ENCODE measurements at places on chromosomes 12 and 14.

GRCh38 chr12:18751866-18752265, 13.9 kb downstream of the CAPZA3 start:
- DNase-seq = no peak

- no peak for DNase-seq
These were observed 870 bp downstream of the BMAL2 start for GRCh38 chr12:27333403-27334009.

- DNase-seq = no peak
These were observed 107.1 kb downstream of the PLEKHA5 start for GRCh38 chr12:19236656-19237055.

DNA sequence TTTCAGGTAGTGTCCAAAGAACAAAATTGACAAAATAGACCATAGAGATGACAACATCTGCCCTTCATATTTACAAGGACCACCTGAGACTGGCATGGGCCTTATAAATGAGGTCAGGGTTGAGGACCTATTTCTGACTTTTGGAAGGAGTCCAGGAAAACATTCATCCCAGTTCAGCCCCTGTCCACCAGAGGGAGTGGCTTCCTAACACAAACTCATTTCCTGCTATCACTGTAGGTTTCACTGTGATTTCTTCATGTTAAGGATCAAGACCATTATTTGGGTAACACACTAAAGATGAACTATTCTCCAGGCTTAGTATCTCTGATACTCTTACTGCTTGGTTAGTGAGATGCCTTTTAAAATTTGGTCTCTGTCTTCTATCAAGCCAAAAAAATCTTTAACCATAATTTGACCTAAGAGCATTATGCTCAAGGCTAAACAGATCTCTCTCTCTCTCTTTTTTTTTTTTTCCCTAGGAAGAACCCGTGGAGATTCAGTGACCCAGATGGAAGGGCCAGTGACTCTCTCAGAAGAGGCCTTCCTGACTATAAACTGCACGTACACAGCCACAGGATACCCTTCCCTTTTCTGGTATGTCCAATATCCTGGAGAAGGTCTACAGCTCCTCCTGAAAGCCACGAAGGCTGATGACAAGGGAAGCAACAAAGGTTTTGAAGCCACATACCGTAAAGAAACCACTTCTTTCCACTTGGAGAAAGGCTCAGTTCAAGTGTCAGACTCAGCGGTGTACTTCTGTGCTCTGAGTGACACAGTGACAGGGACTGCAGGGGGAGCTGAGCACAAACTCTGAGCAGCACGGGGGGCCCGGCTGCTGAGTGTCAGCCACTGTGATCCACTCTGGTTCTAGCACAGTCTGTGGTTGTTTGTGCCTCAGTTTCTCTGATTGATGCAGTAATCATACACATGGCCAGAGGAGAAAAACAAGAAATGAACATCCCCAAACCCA, 267.6 kb upstream of the OR4E1 start:
- no peak for DNase-seq

DNA sequence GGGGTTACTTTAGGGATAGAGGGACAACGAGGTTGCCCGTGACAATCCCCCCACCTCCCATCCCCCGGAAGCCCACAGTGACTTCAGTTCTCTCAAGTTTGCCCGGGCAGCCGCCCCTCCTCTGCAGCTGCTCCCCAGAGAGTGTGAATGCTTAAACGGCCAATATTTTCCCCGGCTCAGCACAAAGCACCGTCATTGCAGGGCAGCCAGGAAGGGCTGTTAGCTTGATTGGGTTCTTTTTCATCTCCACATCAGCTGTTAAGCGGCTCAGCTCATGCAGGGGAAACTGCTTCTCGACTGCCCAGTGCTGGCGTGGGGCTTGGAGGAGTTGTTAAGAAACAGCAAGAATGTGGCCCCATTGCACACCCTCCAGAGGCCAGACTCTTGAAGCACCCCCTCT, 120.5 kb upstream of the NCOR2 start:
- no peak for DNase-seq

DNA sequence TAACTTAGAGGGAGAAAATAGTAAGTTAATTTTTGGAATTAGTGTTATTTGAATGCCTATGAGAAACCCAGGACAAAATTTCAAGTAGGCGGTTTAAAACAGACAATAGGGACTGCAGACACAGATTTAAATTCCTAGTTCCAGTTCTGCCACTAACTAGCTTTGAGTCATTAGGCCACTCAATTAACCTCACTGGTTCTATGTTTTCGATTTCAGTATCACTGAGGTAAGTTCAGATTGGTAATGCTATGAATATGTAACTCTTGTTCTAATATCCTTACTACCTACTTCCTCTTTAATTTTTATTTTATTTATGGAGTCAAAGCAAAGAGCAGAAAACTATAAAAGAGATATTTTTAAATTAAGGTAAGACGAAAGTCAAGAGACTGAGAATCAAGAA, 52.6 kb downstream of the GALC start:
- no peak for DNase-seq

- DNase-seq = no peak
These were observed 81.5 kb upstream of the TMCC3 start for GRCh38 chr12:94731733-94732360.

DNA sequence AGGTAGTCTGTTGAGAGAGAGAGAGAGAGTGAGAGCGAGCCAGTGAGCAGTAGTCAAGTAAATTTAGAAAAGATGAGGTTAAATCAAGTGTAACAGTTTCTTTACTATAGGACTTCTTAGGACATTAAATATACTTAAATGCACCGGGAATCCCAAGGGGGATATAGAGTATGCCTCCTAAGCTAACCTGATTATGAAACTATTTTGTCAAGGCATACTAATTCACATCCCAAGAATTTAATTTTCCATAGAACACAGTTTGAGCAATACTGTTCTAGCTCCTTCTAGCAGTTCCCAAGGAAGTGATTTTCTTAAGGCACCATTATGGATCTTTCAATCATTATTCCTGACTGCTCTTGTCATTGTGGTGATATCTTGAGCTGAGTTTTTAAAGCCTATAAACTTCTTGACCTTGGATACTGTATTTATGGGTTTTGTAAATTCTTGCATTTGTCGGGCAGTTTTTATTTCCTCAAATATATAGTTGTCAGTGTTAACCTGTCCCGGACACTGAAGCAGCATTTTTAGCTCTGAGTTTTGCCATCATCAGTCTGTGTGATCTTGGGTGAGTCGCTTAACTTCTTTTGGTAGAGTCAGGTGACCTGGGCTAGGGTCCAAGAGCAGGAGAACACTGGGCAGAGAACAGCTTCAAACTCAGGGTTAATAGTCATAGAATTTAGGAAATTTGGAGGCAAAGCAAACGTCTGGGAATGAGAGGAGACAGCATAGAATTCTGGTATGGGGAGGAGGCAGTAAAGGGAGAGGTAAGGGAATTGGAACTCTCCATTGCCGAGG, 196.5 kb upstream of the FRMD6 start:
- DNase-seq = no peak

DNA sequence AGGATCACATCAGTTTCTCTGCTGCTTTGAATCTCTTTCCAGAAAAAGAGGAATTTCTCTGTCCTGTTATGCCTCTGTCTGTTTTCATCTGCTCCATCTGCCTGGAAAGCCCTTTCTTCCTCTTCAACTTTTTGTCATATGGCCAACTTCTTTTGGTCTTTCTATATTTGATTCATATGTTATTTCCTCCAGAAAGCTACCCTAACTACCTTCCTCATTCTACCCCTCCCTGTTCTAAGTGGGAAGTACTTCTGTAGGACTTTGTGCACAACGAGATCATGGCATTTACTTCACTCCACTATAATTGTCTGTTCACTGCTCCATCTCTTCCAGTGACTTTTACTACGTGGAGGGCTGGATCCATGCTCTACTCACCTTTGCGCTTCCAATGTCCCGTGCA, 5.9 kb downstream of the CLEC4D start:
- DNase-seq = no peak

DNA sequence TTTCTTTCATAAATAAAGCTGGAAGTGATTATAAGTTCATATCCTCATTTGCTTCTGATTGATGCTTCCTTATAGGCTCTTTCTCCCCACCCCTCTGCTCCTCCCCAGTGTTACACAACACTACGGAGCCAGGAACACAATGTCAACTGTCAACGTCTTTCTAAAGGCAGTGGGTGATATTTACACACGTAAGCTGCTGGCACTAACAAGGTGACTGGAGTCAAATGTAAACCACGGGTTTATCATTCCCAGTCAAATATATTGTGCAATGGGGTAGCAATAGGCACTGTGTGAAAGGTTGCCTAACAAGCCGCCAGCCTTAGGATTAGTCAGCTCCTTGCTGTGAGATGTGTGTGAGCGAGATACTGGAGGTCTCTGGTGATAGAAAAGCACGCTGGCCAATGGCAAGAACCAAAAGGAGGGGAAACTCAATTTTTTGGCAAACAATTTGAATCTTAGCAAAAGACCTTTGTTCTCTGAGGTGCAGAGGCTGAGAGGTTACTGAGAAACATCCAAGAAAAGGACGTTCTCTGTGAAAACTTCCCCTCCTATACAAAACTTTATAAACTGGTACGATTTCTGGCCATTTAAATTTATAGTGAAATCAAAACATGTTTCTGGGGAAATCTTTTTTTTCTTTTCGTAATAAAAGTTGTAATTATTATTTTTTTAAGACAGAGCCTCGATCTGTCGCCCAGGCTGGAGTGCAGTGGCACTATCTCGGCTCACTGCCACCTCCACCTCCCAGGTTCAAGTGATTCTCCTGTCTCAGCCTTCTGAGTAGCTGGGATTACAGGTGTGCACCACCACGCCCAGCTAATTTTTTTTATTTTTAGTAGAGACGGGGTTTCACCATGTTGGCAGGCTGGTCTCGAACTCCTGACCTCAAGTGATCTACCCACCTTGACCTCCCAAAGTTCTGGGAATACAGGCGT, 22.3 kb upstream of the HECTD1 start:
- no peak for DNase-seq

GRCh38 chr12:24396224-24396623, 446.8 kb upstream of the SOX5 start:
- DNase-seq = no peak

DNA sequence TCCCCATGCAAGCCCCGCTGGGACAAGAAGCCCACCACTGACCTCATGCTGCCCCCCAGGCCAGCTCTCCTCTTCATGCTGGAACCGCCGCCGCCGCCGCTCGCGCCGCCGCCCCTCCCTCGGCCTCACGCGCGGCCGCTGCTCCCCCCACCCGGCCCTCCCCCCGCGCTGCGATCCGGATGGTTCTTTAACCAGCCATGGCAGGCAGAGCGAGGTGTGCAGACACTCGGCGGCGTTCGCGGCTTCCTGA, at the start of gene DCAF5:
Gene DCAF5 (minus strand): TSS at position 218 of the 250 bp plus-strand sequence. CDS start 141 bp downstream, at position 77.
- DNase-seq = peak; percentile 82

- DNase-seq = no peak
These were observed 166.9 kb upstream of the LRIG3 start for GRCh38 chr12:59087077-59087673.

GRCh38 chr12:106154751-106155273, 16.1 kb upstream of the NUAK1 start:
- no peak for DNase-seq

DNA sequence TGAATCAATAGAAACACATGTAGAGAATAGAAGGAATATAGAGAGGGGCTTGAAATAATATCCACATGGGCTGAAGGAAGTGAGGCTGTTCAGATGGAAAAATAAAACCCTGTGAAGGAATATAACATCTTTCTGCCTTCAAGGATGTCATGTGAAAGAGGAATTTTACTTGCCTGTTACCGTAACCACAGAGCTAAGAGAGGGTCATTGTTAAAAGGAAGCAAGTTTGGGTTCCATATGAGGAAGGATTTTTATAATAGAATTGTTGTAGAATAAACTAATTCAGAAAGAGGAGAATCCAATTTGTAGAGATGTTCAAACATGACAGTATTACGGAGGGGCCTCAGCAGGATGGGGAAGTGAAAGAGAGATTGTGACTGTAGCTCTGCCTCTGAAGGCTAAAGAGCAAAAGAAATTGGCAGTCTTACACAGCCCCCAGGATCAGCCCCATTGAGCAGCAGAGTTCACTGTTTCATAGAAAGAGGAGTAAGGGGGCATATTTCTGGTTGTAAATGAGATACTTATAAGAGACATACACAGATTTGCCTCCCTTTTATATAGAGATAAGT, 41.8 kb upstream of the PTPRR start:
- DNase-seq = no peak

GRCh38 chr12:26401874-26402273, 206.5 kb downstream of the SSPN start:
- DNase-seq = no peak

DNA sequence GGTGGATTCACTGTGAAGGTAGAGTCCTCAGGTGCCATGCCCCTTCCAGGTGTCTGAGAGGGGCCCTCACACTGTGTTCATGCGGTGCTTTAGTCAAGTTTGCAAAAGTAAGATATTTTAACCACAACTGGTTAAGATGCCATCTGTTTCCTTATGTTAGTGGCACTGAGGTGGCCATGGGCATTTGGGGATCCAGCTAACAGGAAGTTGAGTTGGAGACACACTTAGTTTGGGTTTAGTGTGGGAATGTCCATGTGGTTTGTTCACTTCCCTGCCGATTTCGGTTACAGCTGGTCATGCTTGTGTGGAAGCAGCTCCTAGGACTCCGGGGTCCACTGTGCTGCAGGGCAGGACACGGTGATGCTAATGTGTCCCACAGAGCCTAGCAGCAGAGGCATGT, 17.3 kb upstream of the ABHD12B start:
- DNase-seq = no peak

DNA sequence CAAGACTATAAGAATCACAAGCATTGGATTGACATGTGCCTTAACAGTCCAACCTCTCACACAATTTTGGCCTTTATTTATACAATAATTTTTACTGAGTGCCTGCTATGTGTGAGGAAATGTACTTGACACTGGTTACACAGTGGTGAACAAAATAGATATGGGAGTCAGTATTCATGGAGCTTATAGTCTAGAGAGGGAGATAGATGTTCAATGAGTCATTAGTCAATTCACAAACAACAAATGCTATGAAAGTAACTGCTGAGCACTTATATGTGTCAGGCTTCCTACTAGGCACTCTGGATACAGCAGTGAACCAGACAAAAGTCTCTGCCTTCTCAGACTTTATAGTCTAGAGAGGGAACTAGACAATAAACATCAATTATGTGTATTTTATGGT, 3.7 kb downstream of the CFAP54 start:
- no peak for DNase-seq

GRCh38 chr12:112969547-112970306, 8.6 kb upstream of the OAS2 start:
- no peak for DNase-seq

- DNase-seq = no peak
These were observed 220.7 kb upstream of the GRIP1 start for GRCh38 chr12:66899588-66899987.

All from activated CD4-positive, CD25-positive, alpha-beta regulatory T cell treated with anti-CD3 and anti-CD28 coated beads, Interleukin-2, amount 50 U/mL, for 16 hours (primary cell).